Pericardium fibroblast (primary cell): ENCODE measurements at places on chromosomes 5 and 9. TPM values are rescaled to one million over a fixed set of nuclear protein-coding genes. Genes with fewer than 3 reads are reported as not detected.

EFNA5 gene
- total RNA-seq = 5.8 and 9.4 TPM in 2 replicates

MYO10 gene
- 18.0 and 29.5 TPM in 2 replicates for total RNA-seq

LHX2 gene
- 0.34 and 0.70 TPM in 2 replicates for total RNA-seq

CYLC2 gene
- total RNA-seq = not detected in 2 replicates

IL7R gene
- 0.26 and 0.47 TPM in 2 replicates for total RNA-seq
